ENCODE measurements at places on chromosomes 11 and 22.

GRCh38 chr11:118975771-118976709, 4.5 kb downstream of the FOXR1 start:
- DNase-seq: no peak

DNA sequence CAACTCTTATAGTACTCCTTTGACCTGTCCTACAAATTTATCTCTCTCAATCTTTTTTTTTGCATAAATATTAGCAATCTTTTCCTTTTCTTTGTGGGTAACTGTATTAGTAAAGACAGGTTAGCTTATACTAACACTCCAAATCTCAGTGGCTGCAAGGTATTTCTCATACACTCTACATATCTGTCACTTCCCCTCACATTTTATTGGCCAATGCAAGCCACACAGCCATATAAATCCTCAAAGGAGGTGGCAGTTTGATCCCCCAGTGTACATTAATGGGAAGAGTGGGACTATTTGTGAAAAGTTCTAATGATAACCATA, 42.6 kb upstream of the EED start:
- DNase-seq: peak; percentile 29

GRCh38 chr11:34337016-34337415, 20.8 kb downstream of the ABTB2 start:
- DNase-seq: no peak

GRCh38 chr22:28883917-28884746, 760 bp downstream of the ZNRF3 start:
- peak; percentile 47 for DNase-seq

DNA sequence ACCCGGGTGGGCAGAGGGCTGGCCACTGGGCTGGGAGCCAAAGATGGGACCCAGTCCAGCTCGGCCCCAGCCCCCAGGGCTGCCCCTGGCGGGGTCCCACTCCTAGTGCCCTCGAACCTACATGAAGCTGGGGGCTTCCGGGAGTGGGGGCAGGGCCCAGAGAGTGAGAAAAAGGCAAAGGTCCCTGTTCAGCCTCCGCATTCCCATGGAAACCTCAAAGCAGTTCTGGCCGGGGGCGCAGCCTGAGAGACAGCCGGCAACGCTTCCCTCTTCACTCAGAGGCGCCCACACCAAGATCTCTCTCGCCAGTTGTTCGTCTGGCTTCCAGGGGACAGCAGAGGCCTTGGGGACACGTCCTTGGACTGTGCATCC, 22.4 kb upstream of the ARHGAP8 start:
- no peak for DNase-seq

GRCh38 chr11:125345421-125346178, 150.5 kb downstream of the FEZ1 start:
- DNase-seq: peak; percentile 30

DNA sequence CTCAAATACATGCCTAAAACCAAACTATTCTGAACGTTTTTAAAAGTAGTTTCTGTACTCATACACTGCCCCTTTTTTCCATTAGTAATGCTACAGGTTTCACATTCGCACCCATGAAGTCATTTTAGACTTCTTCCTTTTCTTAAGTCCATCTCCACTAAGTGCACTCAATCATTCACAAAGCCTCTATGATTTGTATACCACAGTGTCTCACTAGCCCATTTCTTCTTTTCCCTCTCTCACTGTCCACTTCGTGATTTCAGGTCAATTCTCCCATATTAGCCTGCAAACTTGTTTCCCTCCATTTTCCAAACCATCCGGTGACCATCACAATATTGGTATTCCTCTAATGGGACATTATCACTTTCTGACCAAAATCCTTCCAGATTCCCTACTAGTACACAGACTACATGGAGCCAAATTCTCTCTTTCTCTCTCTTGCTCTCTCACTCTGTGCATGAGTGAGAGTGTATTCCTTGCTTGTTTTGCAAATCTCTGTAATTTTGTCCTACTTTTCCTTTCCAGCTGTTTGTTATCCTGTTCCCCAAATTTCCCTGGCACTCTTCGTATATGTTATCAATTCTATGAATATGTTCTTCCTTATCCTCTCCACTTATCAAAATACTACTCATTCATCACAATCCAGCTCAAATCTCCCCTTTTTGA, 3.4 kb upstream of the ZC3H12C start:
- no peak for DNase-seq

- no peak for DNase-seq
Observed at GRCh38 chr11:61771985-61772455, 19.6 kb downstream of the MYRF start.

GRCh38 chr22:29627196-29627535, 23.7 kb downstream of the NF2 start:
- no peak for DNase-seq

- DNase-seq: no peak
Observed at GRCh38 chr11:33387581-33387980, 130.4 kb downstream of the HIPK3 start.

- peak; percentile 55 for DNase-seq
Observed at GRCh38 chr22:46054091-46055073, 77.4 kb upstream of the WNT7B start.

GRCh38 chr11:63612181-63612580, 2.1 kb downstream of the PLAAT3 start:
- DNase-seq: no peak

DNA sequence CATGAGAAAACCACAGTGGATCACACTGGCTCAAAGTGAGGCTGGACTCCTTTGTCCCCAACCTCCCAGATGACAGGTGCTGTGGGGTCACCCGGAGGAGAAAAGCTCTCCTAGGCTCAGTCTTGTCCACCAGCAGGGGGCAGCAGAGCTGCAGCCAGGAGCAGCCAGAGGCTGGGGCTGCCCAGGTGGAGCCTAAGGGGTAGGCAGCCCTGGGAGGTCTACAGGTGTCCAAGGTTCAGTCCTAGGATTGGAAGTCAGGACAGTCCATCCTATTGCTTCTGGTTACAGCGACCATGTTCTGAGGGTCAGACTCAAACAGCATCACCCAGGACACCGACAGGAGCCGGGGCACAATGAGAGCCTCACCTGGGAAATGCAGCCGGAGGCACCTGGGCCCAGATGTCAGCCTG, 77.6 kb upstream of the IGLL5 start:
- DNase-seq: no peak

- DNase-seq: no peak
Observed at GRCh38 chr22:47196881-47197772, 434.7 kb downstream of the TBC1D22A start.

DNA sequence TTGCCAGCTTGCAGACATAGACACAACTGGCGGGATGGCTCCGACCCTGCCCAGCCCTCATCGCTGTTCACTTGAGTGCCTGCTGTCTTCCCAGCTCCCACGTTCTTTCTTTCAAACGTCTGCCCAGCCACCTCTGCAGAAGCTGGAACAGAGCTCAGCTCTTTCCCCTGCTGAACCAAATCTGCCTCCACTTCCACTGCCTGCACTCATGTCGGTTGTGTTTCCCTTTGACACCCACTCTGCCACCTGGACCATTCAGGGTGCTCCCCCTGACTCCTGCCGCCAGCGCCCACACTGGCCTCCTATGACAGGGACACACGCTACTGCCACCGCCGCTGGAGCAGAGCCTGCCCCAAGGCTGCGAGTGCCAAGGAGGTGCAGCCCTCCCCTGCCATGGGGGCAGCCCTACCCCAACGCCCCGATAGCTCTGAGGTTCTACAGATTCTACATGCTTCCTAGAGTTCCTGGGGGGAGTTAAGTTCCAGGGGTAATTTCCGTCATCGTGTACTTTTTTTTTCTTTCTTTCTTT, 37.9 kb downstream of the TST start:
- DNase-seq: no peak

- no peak for DNase-seq
Observed at GRCh38 chr11:28702871-28703270, 594.7 kb downstream of the METTL15 start.

DNA sequence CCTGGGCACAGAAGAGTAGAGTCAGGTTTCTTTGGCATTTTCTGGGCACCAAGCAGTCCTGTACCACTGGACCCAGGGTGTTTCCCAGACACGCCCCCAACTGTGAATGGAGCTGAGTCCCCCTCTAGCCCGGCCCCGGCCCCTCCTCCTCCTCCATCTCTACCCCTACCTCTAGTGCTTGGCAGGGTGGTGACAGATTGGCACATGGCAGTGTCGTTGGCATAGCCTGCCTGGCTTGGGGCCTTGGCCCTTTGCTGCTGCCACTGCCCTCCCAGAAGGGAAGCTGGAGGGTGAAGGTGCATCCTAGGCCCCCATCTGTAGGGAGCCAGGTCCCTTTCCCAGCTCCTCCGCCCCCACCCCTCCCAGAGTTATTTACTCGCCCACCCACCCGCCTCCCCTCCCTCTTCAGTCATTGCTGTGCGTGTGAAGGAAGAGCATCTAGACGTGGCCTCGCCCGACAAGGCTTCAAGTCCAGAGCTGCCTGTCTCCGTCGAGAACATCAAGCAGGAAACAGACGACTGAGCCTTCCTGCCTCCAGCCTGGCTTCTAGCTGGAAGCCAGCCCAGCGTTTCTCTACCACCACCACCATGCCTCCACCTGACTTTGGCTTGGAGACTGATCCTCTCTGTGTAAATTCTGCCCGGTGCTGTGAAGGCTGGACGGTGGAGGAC, 10.9 kb downstream of the CHADL start:
- no peak for DNase-seq

GRCh38 chr22:19982991-19983578, 33.5 kb downstream of the ARVCF start:
- no peak for DNase-seq

DNA sequence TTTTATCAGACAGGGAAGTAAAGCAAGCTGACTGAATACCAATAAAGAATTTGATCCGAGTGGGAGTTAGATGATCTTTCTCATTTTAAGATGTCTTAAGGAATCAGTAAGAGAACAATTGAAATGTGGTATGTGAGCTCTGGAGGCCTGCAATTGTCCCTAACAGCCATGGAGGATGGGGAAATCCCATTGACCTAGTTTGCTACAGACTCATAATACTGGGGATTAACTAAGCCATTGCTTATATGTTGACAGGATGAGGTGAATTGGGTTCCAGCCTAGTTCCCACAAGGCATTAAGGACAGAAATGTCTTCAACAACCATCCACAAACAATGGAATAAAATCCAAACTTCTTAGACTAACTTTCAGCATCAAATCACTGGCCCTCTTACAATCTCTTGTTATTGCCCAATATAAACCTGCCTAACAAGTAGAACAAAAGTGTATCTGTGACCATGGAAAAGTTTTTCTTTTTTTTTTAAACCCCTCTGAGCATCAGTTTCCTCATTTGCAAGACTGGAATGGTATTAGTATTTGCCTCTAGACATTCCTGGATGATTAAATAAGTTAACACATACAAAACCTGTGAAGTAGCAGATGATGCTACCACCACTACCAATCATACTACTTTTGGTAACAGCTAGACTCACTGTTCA, 773.2 kb downstream of the DLG2 start:
- no peak for DNase-seq

GRCh38 chr11:46724088-46724487, 5.1 kb downstream of the F2 start:
- no peak for DNase-seq

DNA sequence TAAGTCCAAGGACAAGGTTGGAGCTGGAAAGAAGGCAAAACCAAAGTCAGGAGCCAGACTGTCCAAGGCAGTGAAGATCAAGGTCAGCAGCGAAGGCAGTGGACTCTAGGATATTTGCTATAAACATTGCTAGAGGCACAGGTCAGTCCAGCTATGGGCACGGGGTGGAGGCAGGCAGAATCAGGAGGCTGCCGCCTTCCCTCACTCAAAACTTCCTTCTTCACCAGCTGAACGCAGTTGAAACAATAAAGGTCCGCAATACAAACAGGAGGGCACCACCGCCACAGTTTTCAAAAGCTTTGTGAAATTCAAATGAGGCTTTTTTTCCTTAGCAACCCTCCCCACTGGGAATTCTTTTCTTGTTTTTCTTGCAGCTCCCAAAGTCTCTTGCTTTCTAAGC, 372.4 kb downstream of the NXPE2 start:
- no peak for DNase-seq

GRCh38 chr22:24894998-24895397, 51.5 kb downstream of the LHFPL7 start:
- DNase-seq: no peak

DNA sequence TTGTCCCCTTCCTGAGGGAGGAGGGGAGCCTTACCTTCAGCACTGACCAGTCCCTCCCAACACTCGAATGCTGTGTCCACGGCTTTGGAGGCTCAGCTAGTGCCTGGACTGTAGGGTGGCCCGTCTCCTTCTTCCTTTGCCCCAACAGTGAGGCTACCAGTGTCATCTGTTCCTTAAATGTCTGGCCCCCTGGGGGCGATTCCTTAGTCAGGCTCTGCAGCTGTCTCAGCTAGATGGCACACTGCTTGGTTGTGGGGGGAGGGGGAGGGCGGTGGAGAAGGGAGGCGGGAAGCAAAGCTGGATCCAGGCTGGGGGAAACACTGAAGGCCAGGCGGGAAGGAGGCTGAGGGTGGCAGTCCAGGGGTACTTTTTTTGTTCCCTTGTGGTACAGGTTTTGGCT, at the start of gene IGSF22:
Gene IGSF22 (minus strand): TSS at position 149 of the 400 bp plus-strand sequence. CDS start 1,952 bp downstream, outside the sequence.
- no peak for DNase-seq

DNA sequence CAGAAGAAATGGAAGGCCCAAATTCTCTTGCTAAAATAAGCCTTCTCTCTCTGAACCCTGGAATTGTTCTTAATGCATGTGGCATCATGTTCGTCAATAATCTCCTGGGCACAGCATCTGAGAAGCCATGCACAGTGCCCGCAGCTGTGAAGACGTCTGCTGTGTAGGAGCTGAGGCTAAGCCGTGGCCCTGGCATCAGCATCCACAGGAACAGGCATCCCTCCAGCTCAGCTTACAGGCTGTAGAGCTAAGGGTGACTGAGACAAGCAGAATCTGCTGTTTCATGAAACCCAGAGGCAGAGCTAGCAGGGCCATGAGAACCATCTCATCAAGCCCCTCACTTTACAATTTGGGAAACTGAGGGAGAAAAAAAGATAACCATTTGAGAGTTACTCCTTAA, 60.6 kb downstream of the SEZ6L start:
- no peak for DNase-seq

- DNase-seq: no peak
Observed at GRCh38 chr22:38754751-38755154, 1.0 kb downstream of the SUN2 start.

DNA sequence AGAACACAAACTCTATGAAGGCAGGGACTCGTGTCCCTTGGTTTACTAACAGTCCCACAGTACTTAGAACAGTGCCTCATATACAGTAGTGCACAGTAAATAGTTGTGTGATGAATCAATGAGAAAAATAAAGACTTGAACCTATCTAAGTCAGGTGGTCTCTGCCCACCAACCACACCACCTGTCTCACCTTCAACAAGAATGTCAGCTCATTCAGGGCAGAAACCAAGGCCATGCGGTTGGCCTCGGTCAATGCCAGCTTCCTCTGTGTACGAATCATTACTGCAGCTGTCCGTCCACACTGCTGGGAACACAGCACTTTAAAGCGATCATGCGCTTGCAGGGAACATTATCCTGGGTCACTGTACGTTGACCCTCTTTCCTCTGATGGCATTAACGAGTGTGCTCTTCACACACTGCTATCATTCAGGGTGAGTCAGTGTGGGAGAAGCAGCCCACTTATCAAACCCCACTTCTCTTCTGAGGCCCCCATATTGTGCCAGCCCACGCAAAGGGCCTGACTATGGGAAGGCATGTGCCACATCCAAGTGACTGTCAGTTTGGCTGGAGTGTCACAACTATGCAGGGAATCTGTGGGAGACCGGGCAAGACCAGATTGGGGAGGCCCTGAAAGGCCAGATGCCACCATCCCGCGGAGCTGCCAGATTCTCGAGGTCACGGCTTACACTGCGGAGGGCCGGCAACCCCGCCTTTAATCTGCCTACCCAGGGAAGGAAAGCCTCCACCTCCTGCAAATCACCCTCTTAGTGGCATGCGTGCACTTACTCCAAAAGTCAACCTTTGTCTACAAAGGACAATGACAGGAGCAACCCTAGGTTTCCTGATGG, 36.1 kb downstream of the LARGE1 start:
- no peak for DNase-seq
